BJ (cell line): ENCODE measurements at places on chromosomes 11 and 22.

DNA sequence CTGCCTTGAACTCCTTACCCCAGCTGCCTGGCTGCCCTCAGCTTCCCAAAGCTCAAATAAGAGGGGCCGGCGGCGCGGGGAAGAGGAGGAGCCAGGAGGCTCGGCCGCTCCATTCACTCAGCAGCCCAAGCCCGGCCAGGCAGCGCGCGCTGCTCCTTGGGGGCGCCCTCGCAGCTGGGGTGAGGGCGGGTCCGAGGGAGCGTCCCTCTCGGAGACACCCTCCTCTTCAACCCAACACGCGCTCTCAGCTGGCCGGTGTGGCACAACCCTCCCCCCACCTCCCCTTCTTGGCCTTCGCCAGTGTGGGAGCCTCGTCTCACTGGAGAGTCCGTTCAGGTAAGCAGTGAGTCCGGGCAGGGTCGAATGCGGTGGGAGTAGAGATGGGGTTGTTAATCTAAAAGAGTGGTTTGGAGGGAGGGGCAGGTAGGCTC, at the start of gene WT1:
TSS of gene WT1 (minus strand) at position 29 of the 431 bp plus-strand sequence.
- no peak for DNase-seq

DNA sequence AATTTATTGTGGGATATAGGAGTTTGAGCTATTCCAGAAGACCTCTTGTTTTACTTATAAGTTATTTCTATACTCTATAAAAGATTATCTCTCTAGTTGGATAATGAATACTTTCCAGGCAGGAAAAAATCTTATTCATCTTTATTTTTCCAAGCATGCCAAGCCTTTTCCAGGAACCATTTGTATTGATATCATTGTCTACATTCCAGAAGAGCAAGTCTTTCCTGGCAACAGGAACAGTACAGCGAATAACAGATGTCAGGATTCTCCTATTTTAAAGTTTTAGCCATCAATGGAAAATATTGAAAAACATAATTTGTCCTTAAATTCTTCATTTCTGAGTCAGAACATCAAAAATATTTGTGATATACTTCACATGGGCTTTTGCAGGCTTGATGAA, 5.2 kb upstream of the NXPE1 start:
- DNase-seq = no peak

DNA sequence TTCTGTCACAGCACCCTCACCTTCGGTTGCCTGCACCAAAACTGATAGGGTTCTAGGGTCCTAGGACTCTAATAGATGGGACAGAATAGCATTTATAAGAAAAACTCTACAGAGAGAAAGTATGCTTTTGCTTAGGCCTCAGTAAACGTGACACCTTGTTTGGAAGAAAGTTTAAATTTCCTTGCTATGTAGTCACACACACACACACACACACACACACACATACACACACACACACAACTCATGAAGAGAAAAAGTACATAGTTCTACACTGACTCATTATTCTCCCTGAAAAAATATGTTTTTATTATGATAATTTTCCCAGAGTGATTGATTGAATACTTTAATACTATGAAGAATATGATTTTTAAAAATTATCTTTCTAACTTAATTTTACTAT, 220.8 kb upstream of the SNX19 start:
- no peak for DNase-seq

DNA sequence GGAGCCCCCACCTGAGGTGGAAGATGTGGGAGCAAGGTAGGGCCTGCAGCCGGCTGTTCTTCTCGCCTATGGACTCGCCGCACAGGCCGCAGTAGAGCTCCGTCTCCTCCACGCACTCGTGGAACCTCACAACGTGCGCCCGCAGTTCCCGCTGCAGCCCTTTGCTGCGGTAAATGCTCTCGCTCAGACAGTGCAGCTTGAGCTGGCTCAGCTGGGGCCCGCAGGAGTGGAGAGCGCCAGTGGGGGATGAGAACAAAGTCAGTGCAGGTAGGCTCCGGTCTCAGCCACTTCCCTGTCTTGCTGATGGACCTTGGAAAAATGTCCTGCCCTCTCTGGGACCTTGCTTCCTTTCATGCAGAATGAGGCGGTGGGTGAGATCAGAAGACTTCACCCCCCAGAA, 10.2 kb downstream of the RAPSN start:
- DNase-seq = no peak
